CD4-positive, alpha-beta memory T cell (primary cell): ENCODE measurements at places on chromosomes 7 and 10.

DNA sequence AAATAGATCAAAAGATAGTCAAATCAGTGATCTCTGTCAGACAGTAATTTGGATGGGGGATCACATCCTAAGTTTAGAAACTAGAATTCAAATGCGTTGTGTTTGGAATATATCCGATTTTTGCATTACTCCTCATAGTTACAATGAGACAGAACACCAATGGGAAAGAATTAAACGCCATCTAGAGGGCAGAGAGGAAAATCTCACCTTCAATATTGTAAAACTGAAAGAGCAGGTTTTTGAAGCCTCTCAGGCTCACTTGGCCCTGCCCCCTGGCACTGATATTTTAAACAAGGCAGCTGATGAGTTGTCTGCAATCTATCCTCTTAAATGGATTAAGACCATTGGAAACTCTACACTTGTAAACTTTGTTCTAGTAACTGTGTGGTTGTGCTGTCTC is 17.7 kb downstream of the FRG2B start:
- DNase-seq = peak; percentile 41

DNA sequence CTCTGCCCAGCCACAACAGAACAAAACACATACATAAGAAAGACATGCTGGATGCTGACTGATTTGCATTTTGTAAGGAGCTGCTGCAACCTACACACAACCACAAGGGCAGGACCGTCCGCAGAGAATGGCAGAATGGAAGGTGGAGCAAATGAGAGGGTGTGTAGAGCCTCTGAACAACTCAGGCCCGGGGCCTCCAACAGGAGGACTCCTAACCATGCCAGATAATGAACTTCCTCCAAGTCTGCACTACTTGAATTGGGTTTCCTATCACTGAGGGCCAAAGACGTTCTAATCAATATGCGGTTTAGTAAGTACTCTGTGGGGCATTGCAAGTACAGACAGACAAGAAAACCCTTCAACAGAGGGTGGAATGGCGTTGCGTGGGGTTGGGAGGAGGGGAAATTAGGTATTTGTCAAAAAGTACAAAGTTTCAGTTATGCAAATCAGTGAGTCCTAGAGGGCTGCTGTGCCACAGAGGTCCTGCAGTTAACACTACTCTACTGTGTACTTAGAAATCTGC is 14.6 kb downstream of the VOPP1 start:
- no peak for DNase-seq

GRCh38 chr10:80598084-80598798 is 60.5 kb downstream of the SH2D4B start:
- DNase-seq = no peak

DNA sequence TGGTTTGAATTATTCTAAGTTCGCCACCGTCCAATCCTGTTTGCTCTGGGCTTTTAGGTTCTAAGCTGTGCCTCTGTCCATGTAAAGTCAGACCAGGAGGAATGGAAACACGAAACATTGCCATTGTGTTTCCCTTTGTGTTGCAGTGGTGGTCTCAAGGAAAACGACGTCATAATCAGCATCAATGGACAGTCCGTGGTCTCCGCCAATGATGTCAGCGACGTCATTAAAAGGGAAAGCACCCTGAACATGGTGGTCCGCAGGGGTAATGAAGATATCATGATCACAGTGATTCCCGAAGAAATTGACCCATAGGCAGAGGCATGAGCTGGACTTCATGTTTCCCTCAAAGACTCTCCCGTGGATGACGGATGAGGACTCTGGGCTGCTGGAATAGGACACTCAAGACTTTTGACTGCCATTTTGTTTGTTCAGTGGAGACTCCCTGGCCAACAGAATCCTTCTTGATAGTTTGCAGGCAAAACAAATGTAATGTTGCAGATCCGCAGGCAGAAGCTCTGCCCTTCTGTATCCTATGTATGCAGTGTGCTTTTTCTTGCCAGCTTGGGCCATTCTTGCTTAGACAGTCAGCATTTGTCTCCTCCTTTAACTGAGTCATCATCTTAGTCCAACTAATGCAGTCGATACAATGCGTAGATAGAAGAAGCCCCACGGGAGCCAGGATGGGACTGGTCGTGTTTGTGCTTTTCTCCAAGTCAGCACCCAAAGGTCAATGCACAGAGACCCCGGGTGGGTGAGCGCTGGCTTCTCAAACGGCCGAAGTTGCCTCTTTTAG is 46.3 kb upstream of the DMBT1 start:
- no peak for DNase-seq

DNA sequence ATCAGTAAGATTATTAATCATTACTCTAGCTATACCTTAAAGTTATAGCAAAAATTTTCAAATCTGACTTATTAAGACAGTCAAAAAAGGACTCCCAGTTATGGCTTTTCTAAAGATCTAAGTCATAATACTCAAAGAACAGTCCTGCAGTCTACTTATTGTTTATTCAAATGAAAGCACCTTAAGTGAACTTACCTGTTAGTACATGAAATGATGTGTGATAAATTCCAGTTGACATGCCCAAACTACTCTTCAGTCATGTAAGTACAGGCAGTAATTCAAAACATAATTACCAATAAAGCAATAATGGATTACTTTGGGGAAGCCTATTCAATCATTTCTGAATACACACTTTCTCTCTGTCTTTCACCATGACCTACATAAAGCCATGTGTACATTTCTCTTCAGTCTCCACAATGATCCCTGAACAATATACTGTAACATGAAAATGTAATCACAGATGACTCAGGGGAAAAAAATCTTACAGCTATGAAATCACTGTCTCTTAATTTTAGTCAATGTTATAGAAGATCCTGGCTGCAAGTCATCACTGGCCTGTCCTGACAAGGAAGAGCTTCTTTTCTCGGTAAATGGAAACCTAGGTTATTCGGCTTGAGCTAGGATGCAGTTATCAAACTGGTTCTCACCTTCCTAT is 420.7 kb upstream of the LRRTM3 start:
- no peak for DNase-seq

GRCh38 chr7:112481833-112482670 is 1.3 kb downstream of the LSMEM1 start:
- DNase-seq = no peak

DNA sequence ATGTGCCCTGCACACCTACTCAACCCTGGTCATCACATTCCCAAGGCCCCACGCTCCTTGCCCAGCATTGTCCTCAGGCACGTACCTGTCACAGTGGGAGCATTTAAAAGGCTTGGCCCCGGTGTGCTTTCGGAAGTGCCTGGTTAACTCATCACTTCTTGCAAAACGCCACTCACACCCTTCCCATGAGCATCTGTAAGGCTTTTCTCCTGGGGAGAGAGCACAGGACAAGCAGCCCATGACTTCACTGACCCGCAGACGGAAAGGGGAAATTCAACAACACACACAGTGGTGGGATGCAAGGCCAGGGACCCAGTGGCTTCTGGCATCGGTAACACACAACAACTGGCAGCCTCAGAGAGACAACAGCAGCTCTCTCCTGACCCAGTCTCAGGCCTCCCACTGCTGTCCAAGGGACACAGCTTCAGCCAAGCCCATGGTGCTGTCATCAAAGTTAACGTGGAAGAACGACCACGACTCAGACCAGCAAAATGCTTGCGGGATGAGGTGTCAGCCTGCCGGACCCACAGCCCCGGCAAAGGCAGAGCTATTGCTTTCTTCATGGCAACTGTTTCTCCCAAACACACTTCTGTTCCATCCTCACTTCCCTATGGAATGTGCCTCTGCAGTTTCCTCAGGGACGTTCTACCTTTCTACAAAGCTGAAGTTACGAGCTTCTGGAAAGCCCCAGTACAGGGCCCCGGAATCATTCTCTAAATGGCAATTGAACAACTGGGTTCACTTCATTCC is 4.8 kb downstream of the KLF6 start:
- DNase-seq = no peak

- no peak for DNase-seq
Measured at GRCh38 chr7:30750683-30751650, 968 bp upstream of the INMT start.

GRCh38 chr10:123421461-123421860 is 244.7 kb upstream of the GPR26 start:
- DNase-seq = no peak

DNA sequence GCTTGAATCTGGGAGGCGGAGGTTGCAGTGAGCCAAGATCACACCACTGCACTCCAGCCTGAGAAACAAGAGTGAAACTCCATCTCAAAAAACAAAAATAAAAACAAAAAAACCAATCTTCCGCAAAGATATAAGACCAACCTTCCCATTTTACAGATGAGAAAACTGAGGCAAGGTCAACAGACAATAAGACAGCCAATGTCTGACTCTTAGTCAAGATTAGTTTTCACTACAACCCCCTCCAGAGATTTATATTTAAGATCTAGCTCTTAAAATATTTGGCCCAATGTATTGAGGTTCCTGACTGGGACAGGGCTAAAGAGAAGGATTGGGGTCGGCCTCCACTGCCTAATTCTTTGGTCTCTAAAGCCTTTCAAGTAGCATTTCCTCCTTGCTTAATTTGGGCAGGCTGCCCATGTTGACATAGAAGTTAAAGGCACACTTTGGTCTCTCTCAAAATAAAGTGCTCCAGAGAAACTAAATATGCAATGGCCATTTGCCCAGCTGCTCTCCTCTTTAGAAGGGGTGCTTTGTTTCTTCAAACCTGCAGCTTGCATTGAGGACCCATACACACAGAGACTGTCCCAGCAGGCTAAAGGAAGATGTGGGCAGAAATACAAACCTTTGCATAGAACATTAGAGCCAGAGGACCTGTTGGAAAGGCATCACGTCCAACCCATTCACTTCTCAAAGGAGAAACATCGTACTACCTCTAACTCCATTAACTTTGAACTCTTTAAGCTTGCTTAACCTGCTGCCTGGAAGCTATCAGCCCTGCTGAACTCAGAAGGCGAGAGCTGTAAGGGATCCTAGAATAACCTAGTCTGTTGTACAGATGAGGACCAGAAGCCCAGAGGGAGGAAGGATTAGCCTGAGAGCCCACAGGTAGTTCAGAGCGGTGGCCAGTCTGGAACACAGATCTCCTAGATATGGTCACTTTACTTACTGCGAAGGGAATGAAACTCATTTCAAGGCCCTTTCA is 3.9 kb downstream of the TECTB start:
- no peak for DNase-seq

GRCh38 chr10:127942811-127943210 is 35.9 kb downstream of the PTPRE start:
- no peak for DNase-seq

DNA sequence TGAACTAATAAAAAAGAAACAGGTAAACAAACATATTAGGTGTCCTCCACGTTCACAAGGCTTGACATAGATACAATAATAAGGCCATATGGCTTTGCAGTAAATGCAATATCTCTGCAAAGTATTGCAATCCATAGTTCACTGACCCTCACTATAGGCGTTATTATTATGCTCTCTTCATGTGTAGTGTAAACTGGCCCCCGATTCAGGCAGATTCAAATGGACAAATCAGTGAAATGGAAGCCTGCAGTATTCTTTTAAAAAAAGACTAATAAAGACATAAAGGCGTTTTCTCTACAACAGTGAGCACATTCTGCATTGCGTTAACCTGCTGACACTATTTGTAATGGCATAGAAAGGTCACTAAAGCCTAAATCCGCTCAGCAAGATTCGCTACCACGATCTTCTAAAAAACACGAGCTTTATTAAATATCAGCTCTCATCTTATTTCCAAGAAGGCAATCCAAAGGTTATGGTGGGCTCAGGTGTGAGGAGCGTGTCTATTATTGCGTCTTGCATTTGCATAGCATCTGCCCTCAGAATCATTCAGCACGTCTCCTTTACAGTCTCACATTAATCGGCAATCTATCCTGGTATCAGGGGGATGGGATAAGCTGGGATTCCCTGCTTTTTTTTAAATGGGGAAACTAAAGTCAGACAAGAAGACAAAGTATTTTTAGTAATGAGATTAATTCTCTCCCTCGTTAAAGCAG is 36.2 kb downstream of the FRMD4A start:
- no peak for DNase-seq

GRCh38 chr7:7738622-7739021 is 20.2 kb upstream of the RPA3 start:
- DNase-seq = no peak

DNA sequence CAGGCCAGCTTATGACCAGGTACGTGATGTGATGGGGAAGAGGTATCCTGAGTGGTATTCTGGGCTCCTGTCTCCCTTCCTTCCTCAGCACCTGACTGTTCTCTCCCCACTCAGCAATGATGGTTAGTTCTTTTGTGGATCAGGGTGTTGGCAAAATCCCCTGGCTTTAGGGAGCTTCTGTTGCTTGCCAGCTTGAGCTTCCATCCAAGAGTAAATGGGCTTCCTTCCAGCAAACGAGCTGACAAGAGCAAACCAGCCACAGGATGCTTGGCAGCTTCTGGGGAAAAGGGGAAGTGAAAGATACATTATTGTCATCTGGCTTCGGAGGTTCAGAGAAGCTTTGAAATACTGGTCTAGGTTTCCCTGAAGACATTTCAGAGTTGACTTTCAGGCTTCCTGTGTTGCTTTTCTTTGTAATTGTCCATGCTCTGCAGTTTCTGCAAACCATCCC is 5.2 kb downstream of the DUSP5 start:
- peak; percentile 14 for DNase-seq

- no peak for DNase-seq
Measured at GRCh38 chr7:29421010-29421956, 142.4 kb upstream of the PRR15 start.

- no peak for DNase-seq
Measured at GRCh38 chr10:71363936-71364335, 32.8 kb upstream of the CDH23 start.

DNA sequence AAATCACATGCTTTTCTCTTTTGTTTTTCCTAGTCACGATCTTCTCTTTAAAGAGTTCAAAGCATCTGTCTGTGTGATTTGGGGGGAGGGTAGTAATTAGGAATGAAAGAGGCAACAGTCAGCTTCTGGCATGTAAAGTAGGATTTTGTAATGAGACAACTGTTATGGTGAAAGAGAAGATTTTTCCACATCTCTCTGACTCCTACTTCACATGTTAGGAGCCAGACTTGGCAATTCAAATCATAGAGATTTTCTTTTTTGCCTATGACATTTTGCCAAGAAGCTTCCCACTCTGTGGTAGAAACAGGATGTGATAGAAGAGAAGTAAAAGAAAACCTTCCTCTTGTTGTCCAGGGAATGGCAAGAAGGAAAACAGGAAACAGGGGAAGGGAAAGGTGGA is 38.3 kb upstream of the KLHL7 start:
- no peak for DNase-seq

DNA sequence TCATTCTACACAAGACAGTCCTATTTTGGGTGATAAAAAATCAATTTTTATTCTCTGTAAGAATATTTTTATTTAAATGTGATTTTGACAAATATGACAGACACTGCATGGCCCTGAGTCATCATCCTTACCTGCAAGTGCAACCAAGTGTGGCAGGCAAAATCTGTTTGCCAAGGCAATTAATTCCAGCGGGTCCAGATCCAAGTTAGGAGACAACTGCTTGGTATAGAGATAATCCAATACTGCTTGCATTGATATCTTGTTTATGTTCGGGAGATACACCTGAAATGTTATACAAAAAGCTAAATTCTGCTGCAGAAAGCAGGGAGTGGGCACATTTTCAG is 66.2 kb downstream of the RHOBTB1 start:
- no peak for DNase-seq

- no peak for DNase-seq
Measured at GRCh38 chr10:120453886-120454285, 3.1 kb upstream of the PLPP4 start.

GRCh38 chr10:129501652-129502436 is 34.8 kb downstream of the MGMT start:
- DNase-seq = no peak

GRCh38 chr7:75876126-75876881 is 2.5 kb upstream of the RHBDD2 start:
- no peak for DNase-seq
